Stimulated activated CD8-positive, alpha-beta memory T cell treated with anti-CD3 and anti-CD28 coated beads, Interleukin-12 subunit alpha, Interleukin-12 subunit beta, amount 100 ng/mL, for 4 hours (primary cell): ENCODE measurements at places on chromosomes 4 and X.

- DNase-seq = no peak
Observed at GRCh38 chrX:45379236-45379635, 178.6 kb upstream of the DIPK2B start.

DNA sequence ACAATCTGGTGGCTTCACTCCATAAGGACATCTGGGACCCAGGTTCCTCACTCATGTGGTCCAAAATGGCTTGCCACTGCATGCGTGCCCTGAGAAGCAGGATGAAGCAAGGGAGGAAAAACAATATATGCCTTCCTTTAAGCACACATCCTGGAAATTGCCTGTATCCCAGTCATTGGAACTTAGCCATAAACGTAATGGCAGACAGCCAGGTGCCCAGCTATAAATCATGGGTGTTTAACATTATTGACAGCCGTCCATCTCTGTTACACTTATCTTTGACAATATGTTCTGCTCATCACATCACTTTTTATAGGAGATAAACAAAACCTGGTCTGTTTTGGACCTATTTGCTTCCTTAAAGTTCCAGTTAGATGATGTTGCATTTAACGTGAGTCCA is 181.0 kb downstream of the AASDH start:
- DNase-seq = no peak

- DNase-seq = peak; percentile 77
Observed at GRCh38 chrX:41334363-41335197, 618 bp downstream of the DDX3X start.

- no peak for DNase-seq
Observed at GRCh38 chr4:20078644-20079043, 173.1 kb upstream of the SLIT2 start.

DNA sequence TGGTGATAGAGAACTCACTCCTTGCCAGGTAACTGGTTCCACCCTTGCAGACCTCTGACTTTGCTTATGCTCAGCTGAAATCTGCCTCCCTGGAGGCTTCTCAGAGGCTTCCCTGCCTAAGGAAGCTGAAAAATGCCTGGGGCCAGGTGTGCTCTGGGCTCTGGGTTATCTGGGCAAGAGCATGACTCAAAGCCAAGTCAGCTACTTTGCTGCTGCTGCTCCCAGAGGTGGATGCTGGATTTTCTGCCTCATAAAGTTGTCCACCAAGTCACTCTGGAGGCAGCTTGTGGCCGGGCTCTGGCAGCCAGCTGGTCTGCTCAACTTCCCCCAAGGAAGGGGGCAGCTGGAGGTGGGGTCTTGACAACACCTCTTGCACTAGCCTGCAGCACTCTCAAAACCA is 132.7 kb downstream of the PJA1 start:
- DNase-seq = no peak
